ENCODE measurements at places on chromosomes 1 and 21.

GRCh38 chr1:190084552-190084951, 393.1 kb downstream of the BRINP3 start:
- no peak for DNase-seq

DNA sequence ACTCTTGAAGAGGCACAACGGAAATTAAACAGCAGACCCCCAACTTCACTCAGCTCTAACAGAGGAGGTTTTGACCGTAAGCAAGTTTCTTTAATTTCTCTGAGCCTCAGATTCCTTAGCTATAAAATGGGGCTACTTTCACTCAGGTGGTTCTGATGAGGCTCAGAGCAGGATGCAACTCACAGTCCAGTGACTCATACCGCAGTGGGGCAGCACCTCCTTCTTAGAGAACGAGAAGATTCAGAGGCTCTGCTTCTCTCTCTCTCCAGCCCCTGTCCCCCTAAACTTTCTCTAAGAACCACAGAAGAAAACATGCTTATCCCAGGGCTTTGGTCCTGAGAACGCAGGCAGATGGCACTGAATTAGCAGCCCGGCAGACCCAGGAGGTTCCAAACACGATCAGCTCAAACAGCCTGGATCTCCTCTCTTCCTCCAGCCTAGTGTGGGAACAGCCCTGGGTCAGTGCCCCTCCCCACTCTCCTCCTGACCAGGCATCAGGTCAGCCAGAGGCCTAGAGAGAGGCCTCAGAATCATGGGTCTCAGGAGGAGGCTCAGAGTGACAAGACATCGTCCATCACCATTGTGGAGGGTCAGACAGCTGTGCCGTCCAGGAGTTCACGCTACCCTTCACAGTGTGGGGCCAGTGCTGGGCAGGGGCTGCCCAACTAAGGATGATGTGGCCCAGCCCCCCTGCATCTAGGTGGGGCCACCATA, 433.0 kb downstream of the PTPRU start:
- no peak for DNase-seq

DNA sequence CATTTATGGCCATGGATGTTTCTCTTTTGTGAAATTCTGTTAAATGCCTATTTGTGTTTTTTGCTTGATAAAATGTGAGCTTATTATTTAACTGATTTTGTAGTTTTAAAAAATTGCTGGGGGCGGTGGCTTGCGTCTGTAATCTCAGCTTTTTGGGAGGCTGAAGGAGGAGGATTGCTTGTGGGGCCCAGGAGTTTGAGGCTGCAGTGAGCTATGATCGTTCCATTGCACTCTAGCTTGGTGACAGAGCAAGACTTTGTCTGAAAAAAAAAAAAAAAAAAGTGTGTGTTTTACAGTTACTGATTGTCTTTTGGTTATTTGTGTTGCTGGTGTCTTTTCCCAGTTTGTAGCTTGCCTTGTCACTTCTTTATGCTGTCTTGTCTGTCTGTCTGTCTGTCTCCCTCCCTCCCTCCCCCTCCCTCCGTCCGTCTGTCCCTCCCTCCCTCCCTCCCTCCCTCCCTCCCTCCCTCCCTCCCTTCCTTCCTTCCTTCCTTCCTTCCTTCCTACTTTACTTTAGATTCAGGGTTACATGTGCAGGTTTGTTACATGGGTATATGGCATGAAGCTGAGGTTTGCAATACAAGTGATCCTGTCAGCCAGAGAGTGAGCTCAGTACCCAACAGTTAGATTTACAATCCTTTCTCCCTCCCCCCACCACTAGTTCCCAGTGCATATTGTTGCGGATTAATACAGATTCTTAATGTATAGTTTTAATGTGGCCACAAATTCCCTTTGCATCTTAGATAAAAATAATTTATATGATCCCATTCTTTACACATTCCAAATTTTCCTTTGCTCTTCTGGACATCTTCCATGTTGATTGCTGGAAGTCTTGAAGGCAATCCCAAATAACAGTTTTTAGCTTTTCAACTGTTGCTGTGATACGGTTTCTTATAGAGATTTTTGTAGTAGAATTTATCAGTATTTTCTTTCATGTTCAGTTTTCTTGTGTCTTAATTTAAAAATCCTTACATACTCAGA, 25.1 kb downstream of the PTBP2 start:
- no peak for DNase-seq

- no peak for DNase-seq
Measured at GRCh38 chr1:113242481-113242880, 147.8 kb upstream of the MAGI3 start.

- no peak for DNase-seq
Measured at GRCh38 chr1:81730881-81731280, 69.9 kb upstream of the ADGRL2 start.

DNA sequence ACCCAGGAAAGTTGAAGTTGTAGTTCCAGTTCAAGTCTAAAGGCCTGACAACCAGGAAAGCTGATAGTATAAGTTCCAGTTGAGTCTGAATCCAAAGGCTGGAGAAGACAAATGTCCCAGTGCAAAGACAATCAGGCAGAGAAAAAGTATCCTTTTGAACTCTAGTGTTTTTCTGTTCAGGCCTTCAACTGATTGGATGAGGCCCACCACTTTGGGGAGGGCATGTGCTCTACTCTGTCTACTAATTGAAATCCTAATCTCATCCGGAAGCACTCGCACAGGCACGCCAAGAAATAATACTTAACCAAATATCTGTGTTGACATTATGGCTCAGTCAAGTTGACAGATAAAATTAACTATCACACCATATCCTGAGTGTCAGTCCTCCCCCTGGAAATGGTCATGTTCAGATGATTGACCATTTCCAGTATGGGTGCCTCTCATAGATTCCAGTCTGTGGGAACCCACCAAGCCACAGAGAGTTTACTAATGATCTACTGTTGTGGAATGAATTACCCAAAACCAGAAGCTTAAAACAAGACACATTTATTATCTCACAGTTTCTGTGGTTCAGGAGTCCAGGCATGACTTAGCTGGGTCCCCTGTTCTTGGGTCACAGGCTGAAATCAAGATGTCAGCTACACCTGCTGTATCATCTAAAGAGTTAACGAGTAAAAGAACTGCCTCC, 296.3 kb upstream of the ZP4 start:
- DNase-seq: no peak

DNA sequence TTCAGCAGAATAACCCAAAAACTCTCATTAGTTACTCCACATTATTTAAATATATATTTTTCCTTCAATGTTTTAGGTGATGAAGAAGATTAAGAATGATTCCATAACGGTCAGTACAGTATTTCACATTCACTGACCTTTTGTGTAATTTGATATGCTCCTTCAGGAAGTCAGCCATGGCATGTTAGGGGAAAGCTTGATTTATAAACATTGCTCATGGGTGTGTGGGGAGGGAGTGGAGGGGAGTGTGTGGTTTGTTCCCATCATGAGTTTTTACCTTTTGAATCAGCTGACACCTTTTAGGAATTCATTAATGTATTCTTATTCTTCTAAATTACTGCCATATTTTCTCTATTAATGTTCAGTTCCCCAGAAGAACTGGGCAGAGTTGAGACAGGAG, 240.2 kb downstream of the ATG4C start:
- no peak for DNase-seq

DNA sequence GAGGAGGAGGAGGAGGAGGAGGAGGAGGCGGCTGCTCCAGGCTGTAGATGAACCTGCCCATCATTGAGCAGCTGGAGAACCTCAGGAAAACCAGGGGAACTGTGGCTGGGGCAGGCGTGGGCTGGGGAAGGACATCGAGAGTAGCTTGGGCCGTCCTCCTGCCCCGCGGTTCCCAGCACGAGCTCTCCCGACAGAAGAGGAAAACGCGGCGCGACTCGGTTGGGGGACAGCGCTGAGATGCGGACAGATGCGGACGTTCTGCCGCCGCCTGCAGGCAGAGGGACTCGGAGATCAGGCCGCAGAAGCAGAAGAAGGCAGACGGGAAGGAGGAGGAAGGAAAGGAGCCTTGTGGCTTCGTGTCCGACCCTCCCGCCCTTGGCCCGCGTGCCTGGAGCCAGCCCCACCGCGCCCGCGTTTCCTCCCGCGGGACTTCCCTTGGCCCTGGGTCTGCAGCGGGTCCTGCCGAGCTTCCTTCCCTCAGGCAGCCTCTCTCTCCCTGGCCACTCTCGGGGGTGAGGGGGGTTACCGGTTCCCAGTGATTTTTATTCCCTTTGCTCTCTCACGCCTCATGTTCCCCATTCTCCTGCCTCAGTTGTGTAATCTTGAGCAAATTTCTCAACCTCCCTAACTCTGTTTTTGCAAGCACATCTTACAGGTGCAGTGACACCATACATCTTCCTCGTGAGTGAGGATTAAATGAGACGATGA, 1.7 kb upstream of the TNFRSF9 start:
- DNase-seq: peak; percentile 53

DNA sequence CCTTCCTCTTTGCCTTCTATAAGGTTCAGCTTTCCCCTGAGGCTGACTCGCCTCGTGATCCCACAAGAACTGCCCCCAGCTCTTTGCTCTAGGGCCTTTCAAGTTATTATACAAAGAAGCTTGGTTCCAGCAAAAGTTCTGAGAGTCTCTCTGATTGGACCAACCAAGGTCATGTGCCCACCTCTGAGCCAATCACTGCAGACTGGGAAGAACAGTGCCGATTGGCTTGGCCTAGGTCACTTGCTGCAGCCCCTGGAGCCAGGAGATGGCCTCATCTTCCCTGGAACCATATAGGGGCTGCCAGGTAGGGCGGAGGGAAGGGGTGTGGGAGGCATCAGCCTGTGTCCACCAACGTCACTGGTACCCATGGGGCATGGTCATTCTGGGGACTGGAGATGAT, 22.8 kb downstream of the TAS1R2 start:
- no peak for DNase-seq

DNA sequence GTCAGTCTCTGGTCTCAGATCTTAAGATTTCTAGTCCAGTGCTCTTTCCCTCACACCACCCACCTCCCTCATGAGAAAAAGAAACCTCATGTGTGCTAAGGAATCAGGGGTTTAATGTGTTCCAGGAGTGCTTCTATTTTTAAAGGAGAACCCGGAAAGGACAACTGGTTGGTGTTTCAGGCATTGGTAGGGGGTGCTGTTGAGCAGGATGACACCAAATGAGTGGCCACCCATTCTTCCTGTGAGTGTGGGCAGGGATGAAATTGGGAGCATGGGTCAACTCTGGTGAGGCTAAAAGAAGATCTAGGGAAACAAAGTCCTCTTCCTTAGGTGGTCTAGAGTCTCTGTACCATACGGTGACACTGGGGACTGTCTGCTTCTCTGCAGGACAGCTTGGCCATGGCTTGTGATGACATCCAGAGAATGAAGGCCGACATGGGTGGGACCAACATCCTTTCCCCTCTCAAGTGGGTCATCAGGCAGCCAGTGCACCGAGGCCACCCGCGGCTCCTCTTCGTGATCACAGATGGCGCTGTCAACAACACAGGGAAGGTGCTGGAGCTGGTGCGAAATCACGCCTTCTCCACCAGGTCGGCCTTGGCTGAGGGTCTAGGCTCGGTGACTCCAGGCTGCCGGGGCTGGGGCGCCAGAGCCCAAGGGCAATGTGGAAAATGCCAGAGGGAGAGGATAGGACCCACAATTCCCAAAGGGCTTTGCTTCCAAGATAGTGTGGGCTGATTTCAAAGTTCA, 39.3 kb downstream of the VWA5B1 start:
- DNase-seq: no peak

GRCh38 chr1:242147096-242147976, 148.4 kb upstream of the MAP1LC3C start:
- DNase-seq: peak; percentile 1

DNA sequence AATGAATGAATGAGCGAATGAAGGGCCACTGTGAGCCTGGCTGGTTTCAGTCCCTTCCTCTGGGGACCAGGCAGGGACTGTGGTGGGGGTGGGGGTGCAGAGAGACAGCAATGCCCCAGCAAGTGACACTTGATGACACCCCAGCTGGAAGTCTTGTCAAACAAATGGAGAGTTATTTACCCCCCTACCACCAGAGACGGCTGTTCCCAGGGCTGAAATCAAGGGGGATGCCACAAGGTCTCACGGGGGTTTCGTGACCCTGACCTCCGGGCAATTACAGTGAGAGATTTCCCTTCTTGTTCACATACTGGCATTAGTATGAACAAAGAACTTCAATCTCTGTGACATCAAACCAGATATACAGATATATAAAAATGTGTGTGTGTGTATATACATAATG, 34.0 kb upstream of the LMO4 start:
- DNase-seq: no peak

DNA sequence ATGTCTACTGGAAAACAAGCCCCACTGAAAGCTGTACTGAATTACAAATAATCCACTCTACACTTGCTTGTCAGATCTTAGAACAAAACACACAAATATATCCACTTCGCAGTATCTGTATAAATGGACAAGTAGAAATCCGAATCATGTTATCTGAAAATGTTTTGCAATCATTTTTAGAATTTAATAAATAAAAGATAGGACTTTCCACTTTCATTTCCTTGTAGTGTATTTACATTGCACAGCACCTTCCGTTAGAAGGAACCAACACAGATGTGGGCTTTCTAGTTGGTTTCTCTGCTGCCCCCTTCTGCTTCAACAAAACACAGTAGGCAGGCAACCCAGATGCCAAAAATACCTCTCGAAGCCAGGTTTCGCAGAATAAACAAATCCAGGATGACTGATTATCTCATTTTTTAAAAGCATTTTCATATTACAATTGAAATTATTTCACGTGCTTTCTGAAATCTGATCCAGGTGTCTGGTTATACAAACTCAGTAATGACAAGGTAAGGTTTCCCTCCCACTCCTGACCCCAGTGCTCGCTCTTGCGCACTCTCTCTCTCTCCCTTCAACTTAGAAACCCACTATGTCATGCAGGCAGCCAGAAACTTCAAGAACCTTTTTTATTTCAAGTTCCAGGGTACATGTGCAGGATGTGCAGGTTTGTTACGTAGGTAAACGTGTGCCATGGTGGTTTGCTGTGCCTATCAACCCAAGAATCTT, 389.9 kb downstream of the SMYD3 start:
- DNase-seq: peak; percentile 57

- no peak for DNase-seq
Measured at GRCh38 chr1:164054331-164054730, 504.7 kb upstream of the PBX1 start.

- no peak for DNase-seq
Measured at GRCh38 chr1:204385727-204386126, 25.9 kb downstream of the PPP1R15B start.
